ENCODE measurements at places on chromosomes 2 and 18.

DNA sequence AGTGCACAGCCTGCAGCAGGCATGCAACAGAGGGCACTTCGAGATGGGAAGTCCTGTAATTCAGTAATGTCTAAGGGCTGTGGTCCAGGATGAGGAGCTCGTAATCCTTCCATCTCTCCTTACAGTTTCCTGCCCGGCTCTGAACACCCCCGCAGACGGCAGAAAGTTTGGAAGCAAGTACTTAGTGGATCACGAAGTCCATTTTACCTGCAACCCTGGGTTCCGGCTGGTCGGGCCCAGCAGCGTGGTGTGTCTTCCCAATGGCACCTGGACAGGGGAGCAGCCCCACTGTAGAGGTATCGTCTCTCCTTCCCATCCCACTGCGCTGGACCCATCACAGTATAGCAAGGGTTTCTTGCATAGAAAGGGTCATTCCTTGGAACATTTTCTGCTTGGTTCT, 26.7 kb downstream of the FBLN7 start:
- DNase-seq: no peak

- DNase-seq: no peak
These were observed 127.8 kb downstream of the STK39 start for GRCh38 chr2:168119515-168120141.

- DNase-seq: no peak
These were observed 95.6 kb downstream of the NDUFA10 start for GRCh38 chr2:239929504-239929903.

- DNase-seq: no peak
These were observed 78.0 kb downstream of the CRIM1 start for GRCh38 chr2:36433311-36434217.

DNA sequence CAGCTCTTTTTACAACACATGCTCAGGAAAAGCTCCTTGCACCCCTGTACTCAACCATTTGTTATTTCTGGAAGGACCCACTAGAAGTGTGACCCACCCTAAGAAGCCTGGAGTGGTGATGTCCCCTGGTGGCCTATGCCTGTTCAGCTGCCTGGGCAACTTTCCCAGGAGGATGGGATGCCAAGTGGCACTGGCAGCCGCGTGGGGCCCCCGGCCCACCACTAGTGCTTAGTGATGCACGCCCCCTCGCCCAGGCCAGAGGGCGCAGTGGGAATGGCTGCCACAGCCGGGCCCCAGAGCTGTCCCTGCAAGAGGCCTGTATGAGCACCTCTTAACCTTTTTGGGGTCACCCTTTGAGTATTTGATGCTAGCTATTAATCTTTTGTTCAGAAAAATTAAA, 18.1 kb downstream of the IMPA2 start:
- DNase-seq: no peak

DNA sequence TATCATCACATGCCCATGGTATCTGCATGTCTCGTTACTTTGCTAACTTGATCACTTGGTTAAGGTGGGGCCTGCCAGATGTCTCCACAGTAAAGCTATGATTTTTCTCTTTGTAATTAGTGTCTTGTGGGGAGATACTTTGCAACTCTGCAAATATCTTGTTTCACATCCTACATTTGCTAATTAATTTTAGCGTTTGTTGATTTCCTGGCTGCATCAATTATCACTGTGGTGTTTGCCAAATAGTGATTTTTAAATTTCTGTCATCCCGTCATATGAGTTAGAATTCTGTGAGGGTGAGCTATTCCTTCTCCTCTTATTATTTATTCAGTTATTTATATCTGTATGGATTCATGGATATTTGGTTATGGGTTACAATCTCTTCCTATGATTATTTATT, 161.4 kb downstream of the FMNL2 start:
- no peak for DNase-seq
